ENCODE measurements at places on chromosomes 7 and 10.

GRCh38 chr7:44159824-44160630 lies 18.9 kb upstream of the MYL7 start:
- DNase-seq, result no peak

DNA sequence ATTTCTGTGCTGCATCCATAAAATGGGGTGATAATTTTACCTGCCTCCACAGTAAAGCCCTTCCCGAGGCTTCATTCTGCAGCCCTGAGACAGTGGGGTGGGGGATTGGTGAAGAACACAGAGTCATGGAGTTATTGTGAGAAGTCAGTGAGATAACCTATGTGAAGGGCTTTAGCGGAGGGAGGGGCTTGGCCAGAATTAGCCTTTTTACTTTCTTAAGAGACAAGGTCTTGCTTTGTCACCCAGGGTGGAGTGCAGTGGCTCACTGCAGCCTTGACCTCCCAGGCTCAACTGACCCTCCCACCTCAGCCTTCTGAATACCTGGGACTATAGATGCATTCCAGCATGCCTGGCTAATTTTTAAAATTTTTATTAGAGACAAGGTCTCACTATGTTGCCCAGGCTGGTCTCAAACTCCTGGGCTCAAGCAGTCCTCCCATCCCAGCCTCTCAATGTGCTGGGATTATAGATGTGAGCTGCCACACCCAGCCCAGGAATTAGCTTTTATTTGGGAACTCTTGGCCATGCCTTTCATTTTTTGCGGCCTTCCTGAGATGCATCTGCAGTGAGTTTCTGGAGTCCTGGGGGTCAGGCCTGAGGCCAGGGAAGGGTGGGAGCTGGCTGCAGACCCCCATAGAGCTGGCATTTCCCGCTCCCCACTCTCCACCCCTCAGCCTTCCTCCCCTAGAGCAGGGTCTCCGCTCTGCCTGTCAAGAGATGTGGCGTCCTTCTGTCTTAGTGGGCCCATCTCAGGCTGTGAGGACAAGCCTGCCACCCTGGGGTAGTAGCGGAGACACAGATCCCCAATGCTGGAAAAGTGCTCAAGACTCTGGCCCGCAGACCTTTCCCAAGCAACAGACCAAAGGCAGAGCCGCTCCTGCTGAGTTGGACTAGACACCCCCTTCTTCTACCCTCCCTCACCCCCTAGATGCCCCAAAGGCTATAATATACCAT lies 77.0 kb downstream of the ZMIZ1 start:
- DNase-seq, result no peak

DNA sequence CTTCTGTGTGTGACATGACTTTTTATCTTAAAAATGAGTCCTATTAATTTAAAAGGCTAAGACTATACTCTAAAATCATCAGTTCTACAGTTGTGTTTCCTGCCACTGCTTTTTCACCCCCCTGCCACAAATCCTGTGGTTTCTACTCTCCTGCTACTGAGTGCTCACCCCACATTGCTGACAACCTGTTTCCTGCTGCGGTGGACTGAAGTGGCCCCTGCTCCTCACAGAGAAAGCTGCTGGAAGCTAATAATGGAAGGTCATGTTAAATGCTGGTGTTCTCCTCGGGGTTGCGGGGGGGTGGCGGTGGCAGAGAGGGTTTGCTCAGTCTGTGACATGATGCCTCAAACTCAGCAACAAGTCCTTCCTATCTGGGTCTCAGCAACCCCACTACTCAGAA lies 113.2 kb upstream of the INHBA start:
- no peak for DNase-seq

GRCh38 chr7:139657725-139658124 lies 120.1 kb downstream of the HIPK2 start:
- DNase-seq, result no peak

DNA sequence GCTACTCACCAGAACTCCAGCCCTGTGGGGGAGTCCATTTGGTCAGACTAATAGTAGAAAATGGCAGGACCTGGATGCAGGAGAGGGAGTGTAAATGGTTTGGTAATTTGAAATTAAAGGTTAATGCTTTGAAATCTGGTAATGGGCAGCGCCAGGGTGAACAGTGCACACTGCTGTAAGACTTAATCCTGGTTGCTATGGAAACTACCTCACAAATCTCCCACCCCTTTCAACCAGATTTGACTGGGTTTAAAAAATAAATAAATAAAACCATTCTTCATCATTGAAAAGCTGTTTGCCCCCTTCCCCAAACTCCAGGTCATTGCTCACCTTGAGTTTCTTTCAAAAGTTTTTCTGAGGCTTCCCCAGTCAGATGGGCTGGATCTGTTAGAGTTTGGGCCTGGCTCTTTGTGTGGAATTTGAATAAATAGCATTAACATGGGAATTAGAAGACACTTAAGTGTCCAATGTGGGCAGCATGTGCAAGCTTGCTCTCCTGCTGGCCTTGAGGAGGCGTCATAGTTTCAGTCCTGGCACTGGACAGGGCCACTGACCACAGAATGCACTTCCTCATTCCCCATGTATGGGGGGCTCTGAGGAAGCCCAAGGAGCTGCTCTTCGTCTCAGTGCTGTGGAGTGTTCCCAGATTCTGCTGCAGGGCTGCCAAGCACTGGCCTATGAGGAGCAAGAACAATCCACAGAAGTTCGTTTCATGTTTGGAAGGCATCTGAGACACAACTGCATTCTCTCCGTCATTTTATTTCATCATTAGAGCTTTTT lies 90.7 kb downstream of the LRRC4 start:
- no peak for DNase-seq

GRCh38 chr7:126079151-126079550 lies 1149.5 kb upstream of the POT1 start:
- no peak for DNase-seq

DNA sequence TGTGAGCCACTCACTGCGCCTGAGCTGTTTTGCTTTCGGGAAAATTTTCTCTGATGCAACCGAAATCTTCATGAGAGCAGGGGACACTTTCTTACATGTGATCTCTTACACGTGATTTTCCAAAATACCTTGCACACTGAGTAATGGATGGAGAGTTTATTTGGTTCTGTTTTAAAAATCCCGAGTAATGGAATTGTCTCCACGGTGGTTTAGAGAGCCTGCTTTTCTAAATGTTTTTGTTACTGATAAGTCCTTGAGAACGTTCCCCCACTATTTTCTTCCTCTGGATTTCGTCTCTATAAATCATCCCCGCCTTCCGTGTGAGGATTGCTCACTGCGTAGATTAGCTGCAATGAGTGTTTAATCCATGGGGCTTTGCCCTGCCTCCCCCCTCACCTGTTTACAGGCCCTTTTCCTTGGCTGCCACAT lies 25.7 kb downstream of the CAMK1D start:
- no peak for DNase-seq

DNA sequence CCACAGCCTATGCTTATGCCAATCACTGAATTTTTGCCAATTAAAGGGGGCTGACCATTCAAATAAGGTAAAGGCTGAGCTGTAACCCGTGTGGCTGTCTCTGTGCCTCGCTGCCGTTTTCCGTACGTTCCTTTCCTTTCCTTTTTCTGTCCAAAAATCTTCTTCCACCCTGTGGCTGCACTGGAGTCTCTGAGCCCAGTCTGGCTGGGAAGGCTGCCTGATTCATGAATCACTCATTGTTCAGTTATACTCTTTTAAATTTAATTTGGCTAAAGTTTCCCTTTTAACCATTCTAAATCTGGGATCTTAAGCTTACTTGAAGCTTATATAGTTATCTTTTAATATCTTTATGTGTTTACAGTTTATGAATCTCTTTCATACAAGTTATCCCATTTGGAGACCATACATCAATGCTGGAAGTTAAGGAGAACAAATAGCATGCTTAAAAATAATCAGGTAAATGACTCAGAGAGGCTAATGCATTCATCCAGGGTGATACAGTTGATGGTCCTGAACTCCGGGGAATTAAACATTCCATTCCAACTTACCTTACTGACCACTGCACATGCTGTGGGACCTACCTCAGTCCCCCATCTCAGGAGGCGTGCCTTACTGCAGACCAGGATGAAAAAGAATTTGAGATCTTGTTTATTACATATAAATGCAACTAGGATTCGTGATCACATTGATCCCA lies 385.3 kb upstream of the ADARB2 start:
- no peak for DNase-seq

DNA sequence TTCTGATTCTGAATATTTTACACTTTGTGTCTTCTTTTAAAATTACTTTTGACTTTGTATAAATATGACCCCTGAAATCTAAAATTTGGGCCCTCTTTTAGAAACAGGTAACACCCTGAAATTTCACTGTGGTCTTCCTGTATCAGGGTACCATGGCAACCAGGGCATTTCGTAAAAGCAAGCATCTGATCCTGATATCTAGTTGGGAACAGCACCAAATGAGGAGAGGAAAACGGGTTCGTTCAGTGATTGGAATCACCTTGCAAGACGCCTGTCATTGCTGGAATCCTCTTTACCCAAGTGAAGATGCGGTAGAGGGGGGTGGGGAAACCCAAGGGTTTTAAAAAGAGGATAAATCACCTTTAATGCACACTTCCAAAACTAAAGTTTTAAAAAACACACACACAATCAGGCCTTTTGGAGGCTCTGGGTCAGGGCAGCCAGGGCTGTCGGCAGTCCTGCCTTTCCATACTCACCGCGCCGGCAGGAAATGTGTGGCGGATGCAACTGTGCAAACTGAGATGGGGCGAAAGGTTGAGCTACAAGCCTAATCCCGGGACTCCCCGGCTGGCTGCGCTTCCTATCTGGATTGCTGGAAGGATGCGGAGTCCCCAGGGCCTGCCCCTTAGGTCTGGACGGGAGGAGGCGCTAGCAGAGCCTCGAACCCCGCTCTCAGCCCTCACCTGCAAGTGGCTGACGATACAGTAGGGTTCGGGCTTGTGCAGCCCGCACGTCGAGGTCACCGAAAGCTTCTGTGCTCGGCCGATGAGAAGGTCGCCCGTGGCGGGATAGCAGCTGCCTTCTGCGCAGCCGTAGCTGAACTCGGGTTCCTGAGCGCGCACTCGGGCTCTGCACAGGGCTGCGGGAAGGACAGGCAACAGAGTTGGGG lies 1.8 kb downstream of the LAMB1 start:
- DNase-seq, result peak; percentile 10

- no peak for DNase-seq
These were observed 615.7 kb upstream of the NRP1 start for GRCh38 chr10:33950206-33950605.

DNA sequence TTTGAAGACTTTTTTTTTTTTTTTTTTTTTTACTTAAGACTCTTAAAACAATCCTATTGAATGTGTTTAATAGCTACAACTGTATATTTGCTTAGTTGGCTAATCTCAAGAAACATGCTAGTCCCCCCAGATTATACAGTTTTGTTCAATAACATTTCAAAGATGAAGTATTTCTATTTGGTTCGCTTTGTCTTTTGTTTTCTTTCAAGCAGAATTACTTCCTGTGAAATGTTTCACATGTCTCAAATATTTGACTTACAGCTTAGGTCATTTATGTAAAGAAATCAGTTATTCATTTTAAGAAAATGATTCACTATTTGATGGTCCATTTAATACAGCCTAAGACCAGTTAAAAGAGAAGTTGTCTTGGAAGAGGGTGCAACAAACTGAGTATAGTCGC lies 12.8 kb upstream of the LAMB1 start:
- DNase-seq, result no peak

- DNase-seq, result no peak
These were observed 504 bp upstream of the TRRAP start for GRCh38 chr7:98877692-98878364.

GRCh38 chr10:71558991-71559390 lies 160.6 kb downstream of the C10orf105 start:
- no peak for DNase-seq

DNA sequence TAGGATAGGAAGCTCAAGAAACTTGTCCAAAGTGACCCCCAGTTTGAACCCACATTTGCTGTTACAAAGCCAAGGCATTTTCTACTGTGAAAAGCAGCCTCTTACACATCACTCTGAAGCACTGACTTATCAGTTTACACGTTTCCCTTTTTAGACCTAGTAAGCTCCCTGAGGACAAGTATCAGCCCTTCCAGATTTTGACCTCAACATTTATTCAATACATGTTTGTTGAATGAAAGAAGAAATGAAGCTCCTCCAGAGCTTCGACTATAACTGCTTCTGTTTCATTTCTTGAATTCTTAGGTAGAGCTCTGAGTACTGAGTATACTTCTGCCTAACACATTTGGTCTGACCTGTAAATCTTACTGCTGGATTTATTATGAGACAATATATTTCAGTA lies 2.7 kb downstream of the WASL start:
- DNase-seq, result no peak

DNA sequence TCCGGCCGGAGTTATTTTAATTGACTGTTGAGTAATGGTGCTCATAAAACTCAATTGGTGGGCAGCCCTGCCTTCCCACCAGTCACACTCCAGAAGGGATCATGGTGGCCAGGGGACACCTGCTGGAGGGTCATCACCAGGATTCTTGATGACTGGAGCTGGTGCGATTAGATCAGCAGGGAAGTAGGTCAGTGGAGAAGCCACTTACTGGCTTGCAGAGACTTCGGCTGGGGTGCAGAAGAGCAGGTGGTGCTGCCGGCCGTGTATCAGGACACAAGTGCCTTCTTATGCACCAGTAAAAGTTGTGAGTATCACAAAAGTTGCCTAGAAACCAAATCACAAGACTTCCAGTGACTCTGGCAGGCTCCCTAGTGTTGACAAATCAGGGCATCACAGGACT lies 82.6 kb upstream of the CHCHD3 start:
- DNase-seq, result no peak

- no peak for DNase-seq
These were observed 114.0 kb downstream of the PDGFA start for GRCh38 chr7:405489-406211.

DNA sequence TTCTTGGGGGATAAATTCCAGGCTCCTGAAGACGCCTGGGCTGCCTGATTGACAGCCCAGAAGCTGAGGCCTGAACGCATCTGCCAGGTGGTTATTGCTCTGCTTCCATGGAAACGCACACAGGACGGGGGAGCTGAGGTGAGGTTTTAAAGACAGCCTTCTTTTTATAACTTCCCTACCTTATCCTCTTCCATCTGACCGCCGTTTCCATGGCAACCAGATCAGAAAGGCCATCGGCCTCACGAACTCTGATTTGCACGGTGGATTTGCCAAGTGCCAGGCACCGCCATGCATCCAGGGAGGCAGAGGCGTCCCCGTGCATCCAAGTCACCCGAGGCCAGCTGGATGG lies 260.9 kb downstream of the ADARB2 start:
- no peak for DNase-seq

- DNase-seq, result no peak
These were observed 2.3 kb downstream of the MACROH2A2 start for GRCh38 chr10:70054902-70055301.

- no peak for DNase-seq
These were observed 9.5 kb downstream of the PLXDC2 start for GRCh38 chr10:19825700-19826099.

- no peak for DNase-seq
These were observed 475.3 kb upstream of the AUTS2 start for GRCh38 chr7:69122953-69123352.

DNA sequence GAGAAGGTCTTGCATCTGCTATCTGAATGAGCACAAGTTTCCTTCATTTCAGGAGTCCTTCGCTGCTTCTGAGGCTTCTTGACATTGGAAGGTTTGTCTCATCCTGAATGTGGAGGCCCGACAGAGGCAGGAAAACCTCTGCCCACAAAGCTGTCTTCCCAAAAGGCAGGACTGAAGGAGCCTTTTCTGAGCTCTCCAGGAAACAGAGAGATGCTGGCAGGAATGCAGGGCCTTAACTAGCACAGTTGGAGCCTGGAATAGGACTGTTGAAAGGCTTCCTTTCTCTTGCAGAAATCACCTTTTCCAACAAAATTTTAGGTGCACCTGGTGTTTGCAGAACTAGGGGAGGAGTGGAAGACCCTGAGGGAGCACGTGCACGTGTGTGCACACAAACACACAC lies 637.4 kb upstream of the MKI67 start:
- no peak for DNase-seq

GRCh38 chr7:116271963-116272886 lies 61.9 kb downstream of the TES start:
- no peak for DNase-seq
